ENCODE measurements at places on chromosomes 12 and 14. TPM values are rescaled to one million over a fixed set of nuclear protein-coding genes. Genes with fewer than 3 reads are reported as not detected.
A peak's percentile ranks its signal among the peaks of the same experiment; 100 is the strongest.

GDF3 gene
- not detected for polyA plus RNA-seq

GATC gene
- polyA plus RNA-seq, result 19.0 TPM

GRCh38 chr12:118655588-118655987 lies 279.2 kb downstream of the SUDS3 start:
- no peak for DNase-seq

DNA sequence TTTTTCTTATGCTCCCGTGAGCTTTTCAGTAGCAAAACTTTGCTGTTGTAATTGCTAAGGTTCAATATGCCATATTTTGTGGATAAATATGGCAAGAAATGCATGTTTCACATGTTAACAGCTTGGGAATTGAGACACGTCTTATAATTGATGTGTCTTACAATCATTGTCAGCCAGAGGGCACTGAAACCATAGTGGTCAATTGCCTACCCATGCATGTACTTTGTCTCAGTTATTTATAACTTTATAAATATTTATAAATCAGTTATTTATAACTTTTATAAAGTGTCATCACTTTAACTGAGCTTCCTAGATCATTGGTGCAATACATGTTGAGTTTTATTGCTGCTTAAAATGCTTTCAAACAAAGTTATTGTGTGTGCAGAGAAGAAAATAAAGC lies 82.0 kb downstream of the CATSPERB start:
- DNase-seq, result peak; percentile 35

DNA sequence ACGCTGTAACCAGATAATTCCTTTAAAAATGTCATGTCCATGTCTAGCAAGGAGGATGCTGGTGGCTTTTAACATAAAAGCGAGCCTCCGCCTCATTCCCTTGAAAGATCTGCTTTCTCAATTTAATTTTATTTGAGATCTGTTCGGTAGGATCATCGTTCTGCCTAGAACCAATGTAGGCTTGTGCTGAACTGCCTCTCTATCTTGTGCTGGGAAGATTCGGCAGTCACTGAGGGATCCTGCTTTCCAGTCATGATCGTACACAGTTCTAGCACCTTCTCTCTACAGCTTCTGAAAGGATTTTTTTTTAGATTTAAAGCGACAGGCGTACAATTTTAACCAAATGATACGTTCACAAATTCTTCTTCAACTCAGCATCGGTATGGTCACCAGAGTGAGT lies 54.3 kb downstream of the PEBP1 start:
- peak; percentile 18 for DNase-seq

DNA sequence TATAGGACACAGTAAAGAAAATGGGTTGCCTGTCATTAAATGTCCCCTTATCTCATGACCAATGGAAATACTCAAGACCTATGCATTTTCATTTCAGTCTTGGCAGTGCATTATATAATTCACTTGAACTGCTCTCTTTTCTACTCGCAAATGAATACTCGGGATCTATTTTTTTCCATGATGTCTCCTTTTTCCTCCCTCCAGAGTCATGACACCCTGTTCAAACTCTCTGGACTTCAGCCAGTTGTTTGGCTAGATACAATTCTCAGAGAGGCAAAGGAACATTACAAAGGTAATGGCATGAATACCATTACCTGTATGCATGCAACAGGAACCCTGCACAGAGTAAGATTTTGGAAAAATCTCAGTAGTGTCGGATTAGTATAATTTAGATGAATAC lies 130.9 kb downstream of the GPR135 start:
- no peak for DNase-seq

- DNase-seq, result no peak
These were observed 77.5 kb downstream of the BMP4 start for GRCh38 chr14:53879022-53879686.

DNA sequence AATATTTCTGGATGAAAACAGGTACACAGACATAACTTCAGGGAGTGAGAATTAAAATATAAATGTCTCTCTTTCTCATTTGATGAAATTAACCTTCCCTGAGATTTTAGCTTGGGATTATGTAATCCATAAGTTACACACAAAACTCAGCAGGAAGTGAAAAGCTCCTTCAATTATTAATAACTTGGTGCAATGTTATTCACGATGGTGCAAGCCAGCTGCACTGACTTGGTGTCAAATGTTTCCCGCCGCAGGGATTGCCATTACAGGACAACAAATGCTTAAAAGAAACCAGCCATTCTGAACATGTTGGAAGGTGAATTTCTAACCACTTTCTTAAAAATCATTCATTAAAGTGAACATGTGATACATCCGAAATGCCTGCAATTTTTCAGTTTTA lies 250.4 kb downstream of the FOXN3 start:
- DNase-seq, result no peak

DNA sequence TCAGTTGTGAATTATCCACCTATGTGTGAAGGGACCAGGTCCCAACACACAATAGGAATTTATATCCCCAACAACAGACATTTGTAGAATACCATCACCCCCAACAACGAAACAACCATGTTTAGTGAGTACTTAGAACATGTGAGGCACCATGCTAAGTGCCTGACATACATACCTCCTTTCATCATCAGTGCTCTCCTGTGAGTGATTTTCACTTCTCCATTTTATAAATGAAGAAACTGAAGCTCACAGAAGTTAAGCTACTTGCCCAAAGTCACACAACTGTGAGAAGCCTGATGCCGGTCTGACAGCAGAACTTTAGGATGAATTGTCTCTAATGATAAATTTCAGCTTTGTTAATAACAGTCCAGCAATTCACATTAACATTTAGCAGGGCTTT lies 35.4 kb downstream of the SPTB start:
- DNase-seq, result no peak

DNA sequence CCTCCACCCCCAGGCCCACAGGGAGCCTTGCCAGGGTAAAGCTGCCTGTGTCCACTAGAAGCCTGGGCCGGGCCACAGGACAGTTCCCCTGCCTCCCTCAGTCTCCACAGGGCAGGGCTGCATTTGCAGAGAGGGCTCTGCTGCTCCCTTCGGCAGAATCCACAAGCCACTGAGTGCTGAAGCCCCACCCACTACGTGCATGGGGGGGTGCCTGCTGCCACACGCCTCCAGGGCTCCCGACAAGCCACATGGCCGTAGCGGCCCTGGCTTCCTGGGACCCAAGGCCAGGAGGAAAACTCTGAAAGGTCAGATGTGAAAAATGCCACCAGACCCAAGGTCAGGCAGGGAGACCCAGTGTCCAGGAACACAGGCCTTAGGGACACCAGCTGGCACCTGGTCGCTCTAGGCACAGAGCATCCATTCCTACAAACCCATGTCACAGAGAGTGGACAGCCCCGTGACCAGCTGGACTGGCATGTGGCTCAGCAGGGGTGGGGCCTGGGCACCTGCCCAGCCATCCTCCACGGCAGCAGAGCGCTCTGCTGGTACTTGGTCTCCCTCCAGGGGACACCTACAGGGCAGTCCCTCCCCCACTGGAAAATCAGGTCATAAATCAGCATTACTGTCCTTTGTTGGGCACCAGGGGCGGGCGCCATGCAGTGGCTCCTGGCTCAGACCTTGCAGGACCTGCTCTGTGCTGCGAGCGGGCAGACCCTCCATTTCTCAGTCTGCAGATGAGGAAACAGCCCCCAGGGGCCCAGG lies 42.9 kb downstream of the CCDC85C start:
- no peak for DNase-seq

GRCh38 chr14:85454226-85454813 lies 75.6 kb upstream of the FLRT2 start:
- DNase-seq, result no peak

DNA sequence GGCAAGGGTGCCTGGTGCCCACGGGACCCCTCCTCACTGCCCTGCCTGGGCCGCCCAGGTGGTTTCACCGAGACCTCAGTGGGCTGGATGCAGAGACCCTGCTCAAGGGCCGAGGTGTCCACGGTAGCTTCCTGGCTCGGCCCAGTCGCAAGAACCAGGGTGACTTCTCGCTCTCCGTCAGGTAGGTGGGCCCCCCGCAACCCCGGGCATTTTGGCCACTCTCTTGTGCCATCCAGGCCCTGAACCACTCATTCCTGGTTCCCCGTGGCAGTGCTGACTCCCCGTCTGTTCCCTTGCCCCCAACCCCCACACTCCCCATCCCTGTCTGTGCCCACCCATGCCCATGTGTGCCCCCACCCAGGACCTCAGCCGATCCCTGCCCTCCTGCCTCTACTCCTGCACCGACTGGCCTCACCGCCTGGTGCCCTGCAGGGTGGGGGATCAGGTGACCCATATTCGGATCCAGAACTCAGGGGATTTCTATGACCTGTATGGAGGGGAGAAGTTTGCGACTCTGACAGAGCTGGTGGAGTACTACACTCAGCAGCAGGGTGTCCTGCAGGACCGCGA lies 480 bp downstream of the PTPN6 start:
- DNase-seq, result no peak
